T-helper 9 cell (primary cell): ENCODE measurements at places on chromosomes 4 and X.
A peak's percentile ranks its signal among the peaks of the same experiment; 100 is the strongest.

DNA sequence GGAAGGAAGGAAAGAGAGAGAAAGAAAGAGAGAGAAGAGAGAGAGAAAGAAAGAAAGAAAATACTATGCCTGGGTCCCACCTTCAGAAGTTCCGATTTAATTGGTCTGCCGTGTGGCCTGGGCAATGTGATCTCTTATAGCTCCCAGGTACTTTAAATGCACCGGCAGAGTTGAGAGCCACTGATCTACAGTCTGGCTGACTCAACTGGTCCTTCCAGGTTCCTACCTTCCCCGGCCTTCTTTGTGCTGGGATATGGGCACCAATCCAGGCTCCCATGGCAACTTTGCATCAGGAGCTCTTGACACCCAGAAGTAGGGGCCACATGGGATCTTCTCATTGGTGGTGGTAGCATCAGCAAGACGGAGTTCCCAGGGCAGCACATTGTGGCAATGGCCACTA lies 186.5 kb upstream of the ATP6AP2 start:
- no peak for DNase-seq

DNA sequence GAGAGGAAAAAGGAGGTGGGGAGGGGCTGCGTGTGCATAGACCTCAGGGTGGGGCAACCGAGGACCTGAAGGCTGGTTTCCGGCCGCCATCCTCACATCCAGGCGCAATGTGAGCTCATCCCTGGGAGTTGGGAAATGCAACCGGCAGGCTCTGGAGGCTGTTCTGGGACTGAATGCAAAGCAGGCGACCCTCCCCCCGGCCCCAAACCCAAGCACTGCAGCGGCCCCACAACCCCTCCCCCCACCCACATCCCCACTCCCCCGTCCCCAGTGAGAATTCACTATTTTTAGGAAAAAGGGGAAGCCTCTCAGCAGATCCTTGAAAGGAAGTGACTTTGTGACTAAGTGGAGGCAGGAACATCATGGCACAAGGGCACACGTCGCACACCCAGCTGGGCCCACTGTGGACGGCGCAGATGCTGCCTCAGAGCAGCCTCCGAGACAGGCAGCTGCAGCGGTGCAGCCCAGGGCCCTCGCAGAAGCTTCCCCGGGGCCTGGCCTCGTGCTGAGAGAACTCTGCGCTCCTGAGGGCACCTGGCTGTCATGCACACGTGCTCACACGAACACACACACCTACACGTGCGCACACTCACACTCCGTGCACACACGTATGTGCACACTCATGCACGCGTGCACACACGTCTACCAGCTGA lies 1.3 kb upstream of the PDE6B start:
- DNase-seq = no peak

DNA sequence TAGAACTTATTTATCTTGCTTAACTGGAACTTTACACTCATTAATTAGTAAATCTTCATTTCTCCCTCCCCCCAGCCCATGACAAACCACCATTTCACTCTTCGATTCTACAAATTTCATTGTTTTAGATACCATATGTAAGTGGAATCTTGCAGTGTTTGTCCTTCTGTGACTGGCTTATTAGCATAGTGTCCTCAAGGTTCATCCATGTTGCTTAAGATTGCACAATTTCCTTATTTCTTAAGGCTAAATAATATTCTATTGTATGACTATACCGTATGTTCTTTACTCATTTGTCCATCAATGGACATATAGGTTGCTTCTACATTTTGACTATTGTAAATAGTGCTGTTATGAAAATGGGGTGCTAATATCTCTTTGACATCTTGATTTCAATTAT lies 24.5 kb upstream of the RNF212 start:
- DNase-seq = no peak

DNA sequence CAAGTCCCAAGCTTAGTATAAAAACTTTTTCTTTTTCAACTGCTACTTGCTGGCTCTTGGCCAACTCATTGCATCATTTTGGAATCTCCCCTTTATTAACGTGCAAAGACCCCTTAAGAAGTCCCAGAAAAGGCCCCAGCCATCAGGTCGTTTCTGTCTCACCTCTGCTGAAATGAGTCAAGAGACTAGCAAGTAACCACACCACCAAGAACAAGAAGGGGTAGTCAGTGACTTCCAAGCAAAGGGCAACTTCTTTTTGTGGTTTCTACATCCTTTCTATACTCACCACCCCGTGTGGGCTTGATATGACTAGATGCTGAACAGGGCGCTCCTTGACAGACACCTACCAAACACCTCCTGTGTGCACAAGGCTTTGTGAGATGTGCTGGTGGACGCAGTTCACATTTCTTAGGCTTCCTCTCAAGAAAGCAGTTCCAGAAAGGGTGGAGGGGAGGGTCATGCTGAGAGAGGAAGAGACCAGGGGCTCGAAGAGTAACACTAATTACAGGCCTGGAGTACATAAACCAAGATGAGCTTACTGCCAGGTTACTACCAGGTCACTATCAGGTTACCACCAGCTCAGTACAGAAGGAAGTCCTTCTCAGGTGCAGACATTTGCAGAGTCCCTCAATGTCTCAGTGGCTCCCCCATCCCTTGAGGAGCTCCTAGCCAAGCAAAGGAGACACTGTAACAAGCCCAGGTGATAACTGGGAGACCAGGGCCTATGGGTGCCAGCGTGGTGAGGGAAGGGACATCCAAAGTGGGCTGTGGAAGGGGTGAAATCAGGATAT lies 19.3 kb downstream of the JAKMIP1 start:
- peak; percentile 13 for DNase-seq

- no peak for DNase-seq
These were observed 957 bp downstream of the PPP2R2C start for GRCh38 chr4:6471307-6472007.

- no peak for DNase-seq
These were observed 113.0 kb upstream of the DCLK2 start for GRCh38 chr4:149965206-149965605.

DNA sequence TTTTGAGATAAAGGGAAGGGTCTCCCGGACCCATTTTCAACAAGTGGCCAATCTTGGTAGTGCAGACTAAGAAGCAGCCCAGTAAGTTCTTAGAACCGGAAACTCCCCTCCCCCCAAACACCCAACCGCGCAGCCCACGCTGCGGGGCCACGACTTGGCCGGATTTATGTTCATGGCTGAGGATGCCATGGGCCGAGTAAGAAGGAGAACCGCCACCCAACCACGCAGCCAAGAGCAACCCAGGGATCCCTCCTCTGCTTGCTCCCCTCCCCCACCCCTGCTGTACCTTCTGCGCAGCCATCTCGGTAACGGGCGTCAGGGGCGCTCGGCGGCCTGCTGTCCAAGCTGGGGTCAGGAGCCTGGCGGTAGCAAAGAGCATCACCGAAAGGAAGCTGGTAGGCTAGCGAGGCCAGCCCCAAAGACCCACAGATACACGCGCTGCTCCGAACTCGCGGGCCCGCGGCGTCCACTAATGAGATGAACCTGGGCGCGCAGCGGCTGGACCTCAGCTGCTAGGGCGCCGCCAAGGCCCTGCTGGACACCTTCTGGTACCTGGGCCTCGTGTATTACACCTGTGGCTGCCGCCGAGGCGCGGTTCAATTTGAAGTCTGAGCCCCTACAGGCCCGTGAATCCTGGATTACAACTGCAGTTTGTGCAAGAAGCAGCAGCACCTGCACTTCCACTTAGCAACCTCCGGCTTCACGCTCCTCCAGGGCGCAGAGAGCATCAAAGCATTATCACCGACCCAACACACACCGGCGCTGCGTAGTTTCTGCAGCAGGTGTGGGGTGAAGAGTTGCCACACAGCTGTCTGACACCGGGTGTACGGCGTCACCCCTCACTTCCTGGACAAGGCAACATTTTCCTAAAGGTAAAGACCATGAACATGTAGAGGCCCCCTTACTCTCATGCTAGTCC lies 63.4 kb downstream of the NUDT10 start:
- peak; percentile 25 for DNase-seq

DNA sequence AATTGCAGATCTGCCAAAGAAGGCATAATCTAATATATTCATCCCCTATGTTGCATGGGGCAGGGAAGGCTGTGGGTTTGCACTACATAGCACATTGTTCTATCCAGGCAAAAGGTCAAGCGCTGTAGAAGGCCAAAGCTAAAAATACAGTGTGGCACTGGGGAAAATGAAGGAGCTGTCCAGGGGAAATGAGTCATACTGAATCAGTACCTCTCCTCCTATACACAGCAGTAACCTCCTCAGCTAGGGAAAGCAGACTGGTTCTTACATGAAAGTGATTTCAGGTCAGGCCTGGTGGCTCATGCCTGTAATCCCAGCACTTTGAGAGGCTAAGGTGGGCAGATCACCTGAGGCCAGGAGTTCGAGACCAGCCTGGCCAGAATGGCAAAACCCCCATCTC lies 31.0 kb upstream of the SLC25A4 start:
- DNase-seq = no peak

DNA sequence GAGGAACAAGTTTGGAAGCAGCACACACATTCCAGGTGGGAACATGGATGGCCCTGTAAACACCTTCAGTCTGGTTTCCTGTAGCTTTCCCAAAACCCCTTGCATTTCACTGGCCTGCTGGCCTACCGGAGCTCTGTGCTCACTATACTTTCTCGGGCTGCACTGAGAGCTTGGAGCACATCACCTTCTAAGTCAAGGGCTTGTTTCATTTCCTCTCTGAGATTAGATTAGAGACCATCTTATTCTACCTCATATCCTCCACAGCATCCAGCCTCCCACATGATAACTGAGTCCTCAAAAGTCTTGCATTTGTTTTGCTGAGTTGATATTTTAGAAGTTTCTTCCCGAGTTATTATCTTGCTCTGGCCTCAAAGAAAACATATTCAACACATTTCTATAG lies 147.7 kb downstream of the RASL11B start:
- no peak for DNase-seq

DNA sequence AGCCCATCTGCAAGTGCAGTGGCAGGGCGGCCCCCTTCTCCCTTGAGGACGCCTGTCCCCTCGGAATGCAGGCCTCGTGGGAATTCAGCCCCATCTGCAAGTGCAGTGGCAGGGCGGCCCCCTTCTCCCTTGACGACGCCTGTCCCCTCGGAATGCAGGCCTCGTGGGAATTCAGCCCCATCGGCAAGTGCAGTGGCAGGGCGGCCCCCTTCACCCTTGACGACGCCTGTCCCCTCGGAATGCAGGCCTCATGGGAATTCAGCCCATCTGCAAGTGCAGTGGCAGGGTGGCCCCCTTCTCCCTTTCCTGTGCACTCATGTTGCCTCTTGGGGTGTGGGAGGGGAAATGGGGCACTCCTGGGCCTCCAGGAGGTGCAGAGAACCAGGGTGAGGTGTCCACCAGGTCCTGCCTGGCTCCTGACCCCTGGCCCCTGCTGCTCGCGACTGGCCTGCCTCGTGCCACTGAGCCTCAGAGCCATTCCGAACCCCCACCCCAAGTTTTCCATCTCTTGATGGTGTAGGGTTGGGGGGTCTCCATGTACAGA lies 6.8 kb upstream of the SLC26A1 start:
- DNase-seq = no peak

GRCh38 chr4:7742807-7743280 lies 196.8 kb downstream of the AFAP1 start:
- DNase-seq = no peak

DNA sequence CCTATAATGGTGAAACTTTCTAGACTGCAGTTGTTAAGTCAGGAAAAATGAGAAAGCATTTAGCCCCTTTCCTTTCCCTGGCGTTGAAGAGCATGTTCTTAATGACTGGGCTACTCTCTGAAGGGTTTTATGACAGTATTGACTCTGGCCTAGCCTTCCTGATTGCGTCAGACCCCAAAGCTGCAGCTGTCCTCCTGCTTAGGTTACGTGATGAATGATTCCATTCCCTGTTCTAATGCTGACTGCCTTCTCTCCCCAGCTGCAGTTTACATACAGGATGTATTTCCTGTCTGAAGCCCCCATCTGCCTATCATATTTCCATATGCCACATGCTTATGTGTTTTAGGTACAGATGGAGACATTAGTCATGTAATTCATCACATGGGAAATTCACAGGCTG lies 105.8 kb upstream of the EGFL6 start:
- DNase-seq = no peak

DNA sequence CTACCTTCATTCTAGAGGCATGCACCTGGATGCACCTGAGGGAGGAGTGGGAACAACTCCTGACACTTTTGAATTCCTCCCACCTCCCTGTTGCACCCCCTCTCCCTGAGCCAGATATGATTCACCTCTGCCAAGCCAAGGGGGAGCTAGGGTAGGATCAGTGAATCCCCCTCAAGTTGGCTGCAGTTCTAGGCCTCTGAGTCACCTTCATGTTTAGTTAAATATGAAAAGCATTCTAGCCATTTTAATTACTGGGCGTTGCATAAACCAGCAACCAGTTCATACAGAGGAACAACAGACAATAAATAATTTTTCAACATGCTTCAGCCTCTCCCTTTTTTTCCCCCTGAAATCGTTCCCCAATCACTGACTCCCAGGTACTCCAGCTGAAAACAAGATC lies 1440.2 kb downstream of the ADGRL3 start:
- DNase-seq = no peak

- no peak for DNase-seq
These were observed 22.0 kb upstream of the TRPC3 start for GRCh38 chr4:121973816-121974215.

- DNase-seq = no peak
These were observed 156.6 kb downstream of the FHIP1A start for GRCh38 chr4:151565583-151565982.

DNA sequence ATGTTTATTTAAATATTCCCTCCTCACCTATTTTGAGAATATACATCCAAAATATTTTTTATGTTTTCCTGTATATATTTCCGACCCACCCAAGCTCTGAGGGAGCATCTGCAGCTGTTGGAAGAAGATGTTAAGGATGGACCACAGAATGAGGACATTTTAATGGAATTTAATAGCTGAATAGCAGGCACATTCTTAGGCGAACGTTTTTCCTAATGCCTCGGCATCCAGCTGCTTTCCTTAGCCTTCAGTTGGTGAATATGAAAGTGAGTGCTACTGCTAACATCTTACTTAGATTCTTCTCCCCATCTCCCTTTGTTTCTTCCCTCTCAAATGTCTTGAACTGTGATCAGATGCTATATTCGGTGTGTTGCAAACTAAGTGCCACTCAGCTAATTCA lies 158.0 kb upstream of the CTSO start:
- DNase-seq = no peak

GRCh38 chr4:7233601-7234000 lies 41.3 kb downstream of the SORCS2 start:
- DNase-seq = no peak

DNA sequence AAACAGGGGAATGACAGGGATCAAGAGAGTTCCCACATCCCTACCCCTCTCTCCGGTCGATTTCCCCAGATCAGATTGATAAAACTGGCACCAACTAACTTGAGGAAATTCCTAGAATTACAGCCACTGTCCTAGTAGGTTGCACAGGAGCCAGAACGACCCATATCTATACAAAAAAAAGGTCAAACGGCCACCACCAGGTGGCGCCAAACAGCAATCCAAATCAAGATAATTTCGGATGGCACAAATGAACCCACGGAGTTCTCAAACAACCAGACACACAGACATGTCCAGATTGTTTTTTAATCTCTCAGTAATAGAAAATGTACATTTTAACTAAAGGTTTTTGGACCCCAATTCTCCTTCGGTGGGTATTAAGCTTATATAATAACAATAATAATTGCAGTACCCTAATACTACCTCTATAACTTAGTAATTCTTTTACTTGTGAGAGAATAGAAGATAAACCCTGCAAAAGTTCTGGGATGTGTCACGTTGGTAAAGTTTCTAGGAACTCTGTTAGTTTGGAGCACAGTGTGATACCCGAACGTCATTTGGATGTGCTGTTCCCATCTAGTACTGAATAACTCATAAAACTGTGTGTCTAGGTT lies 212.6 kb downstream of the SPOCK3 start:
- DNase-seq = peak; percentile 39

- no peak for DNase-seq
These were observed 11.0 kb downstream of the TKTL2 start for GRCh38 chr4:163462556-163462955.
